ENCODE measurements at places on chromosomes 4 and X.

GRCh38 chr4:14865804-14866203, 136.5 kb upstream of the CPEB2 start:
- no peak for DNase-seq

GRCh38 chr4:157076578-157076947, 613 bp downstream of the GLRB start:
- DNase-seq = no peak

DNA sequence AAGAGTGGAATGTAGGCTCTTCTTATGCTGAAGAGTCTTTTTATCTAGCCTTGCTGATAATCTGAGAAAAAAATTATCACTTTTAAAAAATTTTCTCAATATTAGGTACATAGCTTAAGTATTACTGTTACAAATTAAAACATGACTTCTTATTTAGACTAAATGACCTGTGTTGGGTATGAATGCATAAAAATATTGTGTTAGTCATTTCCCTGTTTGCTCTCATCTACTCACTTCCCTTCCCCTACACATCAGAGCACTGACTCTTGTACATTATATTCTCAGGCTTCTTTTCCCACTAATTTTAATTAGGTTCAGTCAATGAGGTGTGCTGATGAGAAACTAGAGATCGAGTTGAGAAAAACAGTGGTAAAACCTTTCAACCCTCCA, 881.0 kb downstream of the PCDH18 start:
- DNase-seq = no peak

DNA sequence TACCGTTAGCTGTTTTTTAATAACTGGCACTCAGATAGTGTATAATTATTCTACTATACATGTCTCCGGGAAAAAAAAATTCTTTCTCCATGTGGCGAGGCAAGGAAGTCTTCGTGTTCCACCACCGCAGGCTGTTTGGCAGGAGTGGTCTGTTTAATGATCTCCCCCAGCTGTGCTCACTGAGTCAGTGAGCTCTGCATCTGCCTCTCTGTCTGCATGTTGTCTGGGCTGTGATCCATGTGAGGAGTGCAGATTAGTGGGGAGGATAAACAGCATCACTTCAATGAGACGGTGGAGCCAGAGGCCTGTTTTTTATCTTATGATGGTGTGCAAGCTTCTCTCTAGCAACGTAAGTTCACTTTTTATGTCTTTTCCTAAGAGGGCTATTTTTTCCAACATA, 69.8 kb downstream of the RPS3A start:
- DNase-seq = no peak

DNA sequence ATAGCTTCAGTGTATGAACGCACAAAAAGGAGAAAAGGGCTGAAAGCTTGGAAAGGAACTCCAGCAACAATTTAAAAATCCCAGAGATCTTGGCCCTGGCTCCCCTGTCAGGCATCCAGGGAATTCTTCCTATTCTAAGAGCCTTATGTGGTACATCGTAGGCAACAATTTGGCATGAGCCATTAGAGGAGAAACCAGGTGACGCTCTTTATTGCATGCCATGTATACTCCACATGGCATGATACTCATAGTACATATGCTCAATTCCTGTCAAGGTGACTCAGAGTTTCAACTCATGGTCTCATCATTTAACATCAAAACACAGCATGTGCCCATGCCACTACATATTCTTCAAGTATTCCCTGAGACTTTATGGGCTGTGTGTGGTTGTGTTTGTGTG, 191.3 kb downstream of the OR13H1 start:
- no peak for DNase-seq

DNA sequence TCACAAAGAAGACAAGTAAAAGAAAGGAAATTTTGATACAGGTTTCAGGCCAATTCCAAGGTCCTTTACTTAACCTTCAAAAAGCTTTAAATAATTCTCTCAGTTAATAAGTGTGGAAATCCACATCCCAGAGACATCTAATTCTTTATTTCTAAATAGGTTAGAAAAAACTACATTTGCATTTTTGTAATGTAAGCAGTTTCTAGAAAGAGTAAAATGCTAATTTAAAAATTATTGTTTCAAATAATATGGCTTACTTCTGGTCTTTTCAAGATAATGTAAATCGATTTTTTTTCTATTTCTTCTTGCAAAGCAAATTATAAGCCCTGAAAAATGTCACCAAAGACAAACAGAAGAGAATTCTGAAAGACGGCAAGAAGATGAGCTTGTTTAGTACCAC, 180.4 kb upstream of the HHIP start:
- DNase-seq = no peak

- DNase-seq = no peak
These were observed 49.2 kb upstream of the ELOVL6 start for GRCh38 chr4:110247591-110247990.

- DNase-seq = no peak
These were observed 11.2 kb downstream of the MSX1 start for GRCh38 chr4:4870576-4871241.

- DNase-seq = no peak
These were observed 29.2 kb downstream of the METAP1 start for GRCh38 chr4:99024481-99025275.

GRCh38 chr4:74770226-74770910, 24.0 kb downstream of the BTC start:
- no peak for DNase-seq

DNA sequence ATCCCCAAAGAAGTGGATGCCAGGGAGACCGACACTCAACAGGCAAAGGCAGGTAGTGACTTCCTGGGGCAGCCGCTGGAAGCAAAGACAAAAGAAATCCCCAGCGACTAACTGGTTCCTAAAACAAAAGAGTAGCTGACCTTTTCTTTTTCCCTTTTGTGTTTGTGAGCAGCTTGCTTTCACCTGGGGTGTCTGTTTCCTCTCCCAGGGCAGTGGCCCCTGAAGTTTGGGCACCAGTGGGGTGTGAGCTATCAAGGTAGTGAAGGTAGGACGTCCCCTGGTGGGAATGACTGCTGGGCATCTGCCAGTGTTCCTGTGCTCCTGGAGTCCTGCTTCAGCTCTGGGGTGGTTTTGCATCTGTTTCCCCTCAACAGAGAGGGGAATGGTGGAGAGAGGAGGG, 41.6 kb upstream of the STIM2 start:
- no peak for DNase-seq

DNA sequence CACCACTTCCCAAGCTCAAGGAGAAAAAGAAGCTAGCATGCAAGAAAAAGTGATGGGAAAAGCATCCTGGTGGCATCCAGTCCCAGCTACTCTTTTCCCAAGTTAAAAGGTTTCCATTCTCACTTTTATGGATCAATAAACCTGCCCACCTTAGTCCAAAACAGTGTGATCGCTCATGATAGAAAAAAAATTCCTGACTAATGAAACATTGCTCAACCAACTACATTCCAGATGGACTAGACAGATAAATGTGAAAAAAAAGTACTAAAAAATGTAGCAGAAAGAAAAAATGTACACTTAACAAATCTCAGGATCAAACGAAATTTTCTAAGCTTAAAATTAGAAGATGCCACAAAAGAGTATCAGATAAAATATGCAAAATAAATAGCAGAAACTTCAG, 312.2 kb downstream of the TMA16 start:
- no peak for DNase-seq

GRCh38 chr4:163703251-163703650, 208.8 kb downstream of the TMA16 start:
- DNase-seq = no peak

DNA sequence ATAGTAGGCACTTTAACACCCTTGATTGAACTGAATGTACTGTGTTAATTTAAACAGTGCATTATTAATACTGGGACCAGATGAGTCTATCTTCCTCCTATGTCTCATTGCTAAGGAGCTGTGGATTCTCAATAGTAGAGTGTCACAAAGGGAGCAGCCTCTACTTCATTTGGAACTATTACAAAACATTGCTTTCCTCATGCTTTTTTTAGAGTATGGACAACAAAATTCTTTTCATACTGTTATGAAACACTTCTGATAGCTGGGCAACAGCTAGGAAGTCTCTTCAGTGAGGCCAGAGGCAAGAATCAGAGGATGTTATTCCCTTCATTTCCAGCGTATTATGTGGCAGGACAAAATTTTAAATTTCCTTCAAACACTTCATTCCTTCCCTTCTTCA, 160.8 kb downstream of the FBXO8 start:
- no peak for DNase-seq

DNA sequence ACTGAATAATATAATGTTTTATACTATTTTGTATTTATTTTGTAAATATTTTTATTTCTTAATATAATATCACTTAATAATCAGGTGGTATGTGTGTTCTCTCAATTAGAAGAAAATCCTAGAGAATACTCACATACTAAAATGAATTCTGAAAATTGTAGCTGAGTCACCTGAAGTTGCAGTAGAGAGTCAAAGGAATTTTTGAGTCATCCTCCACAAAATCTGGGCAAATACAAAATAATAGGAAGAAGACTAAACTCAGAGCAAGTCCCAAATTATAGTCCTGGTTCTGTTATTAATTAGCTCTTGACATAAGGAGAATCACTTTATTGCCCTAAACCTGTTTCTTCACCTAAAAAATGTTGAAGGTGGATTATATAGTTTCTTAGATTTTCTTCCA, 57.8 kb downstream of the SPATA4 start:
- DNase-seq = no peak

DNA sequence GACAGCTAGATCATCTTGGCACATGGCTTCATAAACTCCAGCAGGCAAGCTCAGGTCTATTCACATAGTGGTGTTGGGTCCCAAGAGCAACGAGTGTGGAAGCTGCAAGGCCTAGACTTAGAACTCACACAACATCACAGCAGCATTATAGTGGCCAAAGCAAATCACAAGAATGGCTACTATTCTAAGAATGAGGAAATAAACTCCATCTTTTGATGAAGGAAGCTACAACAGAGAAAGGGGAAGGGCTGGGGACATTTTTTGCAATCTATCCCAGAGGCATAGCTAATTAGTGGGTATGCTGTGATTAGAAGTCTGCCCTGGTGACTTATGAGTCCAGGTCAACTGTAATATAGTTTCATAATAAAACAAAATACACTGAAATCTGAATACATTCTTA, 42.9 kb upstream of the TAB3 start:
- DNase-seq = no peak

GRCh38 chrX:67723580-67724351, 179.9 kb downstream of the AR start:
- no peak for DNase-seq

DNA sequence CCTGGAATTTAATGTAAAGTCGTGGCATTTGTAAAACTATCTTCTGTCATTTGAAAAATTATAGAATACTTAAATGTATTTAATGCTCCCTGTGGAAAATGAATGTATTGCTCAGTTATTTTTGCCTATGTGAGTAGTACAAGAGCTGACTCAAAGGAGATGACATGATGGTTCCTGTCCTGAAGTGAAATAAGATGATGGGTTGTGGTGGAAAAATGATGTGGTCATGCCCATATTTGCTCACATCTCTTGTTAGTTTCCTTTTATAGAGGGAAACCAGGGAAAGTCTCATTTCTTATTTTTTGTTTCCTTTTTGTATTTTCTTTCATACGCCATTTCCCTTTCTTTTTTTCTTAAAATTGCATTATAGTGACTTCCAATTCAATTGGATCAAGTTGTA, 23.7 kb downstream of the PLS3 start:
- DNase-seq = no peak

GRCh38 chrX:101409043-101409442, 1.0 kb downstream of the HNRNPH2 start:
- DNase-seq = no peak

DNA sequence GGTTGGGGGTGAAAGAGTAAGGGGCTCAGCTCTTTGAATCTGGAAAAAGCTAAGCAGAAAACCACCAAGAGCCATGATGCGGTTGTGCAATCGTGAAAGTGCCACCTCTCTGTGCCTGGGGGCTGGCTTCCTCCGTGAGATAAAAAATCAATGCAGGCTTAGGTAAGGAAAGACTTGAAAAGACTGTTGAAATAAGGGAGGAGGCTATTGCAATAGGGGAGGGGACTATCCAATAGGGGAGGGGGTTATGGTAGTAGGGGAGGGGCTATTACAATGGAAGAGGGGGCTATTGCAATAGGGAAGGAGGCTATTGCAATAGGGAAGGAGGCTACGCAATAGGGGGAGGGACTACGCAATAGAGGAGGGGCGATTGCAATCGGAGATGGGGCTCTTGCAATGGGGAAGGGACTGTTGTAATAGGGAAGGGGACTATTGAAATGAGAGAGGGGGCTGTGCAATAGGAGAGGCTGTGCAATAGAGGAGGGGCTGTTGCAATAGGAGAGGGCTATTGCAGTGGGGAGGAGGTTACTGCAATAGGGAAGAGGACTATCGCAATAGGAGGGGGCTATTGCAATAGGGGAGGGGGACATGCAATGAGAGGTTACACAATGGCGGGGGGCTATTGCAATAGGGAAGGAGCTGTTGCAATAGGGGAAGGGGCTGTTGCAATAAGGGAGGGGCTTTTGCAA, 162.3 kb upstream of the PSAPL1 start:
- no peak for DNase-seq

GRCh38 chr4:15653864-15654592, 1.1 kb downstream of the FBXL5 start:
- no peak for DNase-seq

DNA sequence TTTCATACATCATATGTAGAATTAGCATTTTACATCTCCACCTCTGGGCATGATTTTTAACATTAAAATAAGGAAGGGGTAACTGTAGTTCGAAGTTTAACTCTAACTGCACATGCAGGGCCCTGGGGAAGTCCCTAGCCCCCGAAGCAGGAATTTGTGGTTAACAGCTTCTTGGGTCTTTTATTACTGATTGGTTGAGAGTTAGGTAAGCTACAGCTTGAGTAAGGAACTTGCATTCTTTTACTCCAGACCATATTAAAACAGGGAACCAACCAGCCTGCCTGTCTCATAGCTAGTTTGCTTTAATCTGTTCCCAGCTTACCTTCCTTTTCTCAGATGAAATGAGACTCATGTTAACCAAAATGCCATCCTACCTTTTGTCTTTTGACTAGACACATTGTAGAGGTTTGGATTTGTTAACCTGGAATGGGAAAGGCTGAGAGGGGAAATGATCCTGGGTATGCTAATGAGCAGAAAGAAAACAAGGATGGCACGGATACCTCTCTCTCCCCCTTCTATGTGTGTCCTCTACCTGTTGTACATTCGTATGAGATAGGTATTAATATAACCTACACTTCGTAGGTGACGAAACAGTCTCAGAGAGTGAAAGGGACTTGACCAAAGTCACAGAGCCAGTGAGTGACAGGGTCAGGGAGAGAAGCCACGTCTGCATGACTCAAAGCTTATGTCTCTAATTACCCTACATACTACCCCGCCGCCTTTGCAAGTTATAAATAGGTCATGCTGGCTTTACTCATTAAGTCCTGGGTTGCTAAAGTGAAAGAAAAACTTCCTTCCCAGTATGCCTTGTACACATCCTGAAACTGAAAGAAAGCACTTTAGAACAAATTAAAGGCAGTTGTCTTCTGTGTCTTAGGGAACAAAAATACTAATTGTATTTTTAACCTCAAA, 119.5 kb upstream of the AFF2 start:
- no peak for DNase-seq

GRCh38 chr4:73952352-73952751, 29.5 kb downstream of the PF4 start:
- no peak for DNase-seq
